ENCODE measurements at places on chromosomes 5 and 9.

GRCh38 chr9:121185178-121185745 is 16.4 kb downstream of the RAB14 start:
- DNase-seq: no peak

- DNase-seq: no peak
Observed at GRCh38 chr5:181149355-181149754, 2.0 kb downstream of the OR2V2 start.

GRCh38 chr9:70519912-70520724 is 105.7 kb upstream of the KLF9 start:
- no peak for DNase-seq

DNA sequence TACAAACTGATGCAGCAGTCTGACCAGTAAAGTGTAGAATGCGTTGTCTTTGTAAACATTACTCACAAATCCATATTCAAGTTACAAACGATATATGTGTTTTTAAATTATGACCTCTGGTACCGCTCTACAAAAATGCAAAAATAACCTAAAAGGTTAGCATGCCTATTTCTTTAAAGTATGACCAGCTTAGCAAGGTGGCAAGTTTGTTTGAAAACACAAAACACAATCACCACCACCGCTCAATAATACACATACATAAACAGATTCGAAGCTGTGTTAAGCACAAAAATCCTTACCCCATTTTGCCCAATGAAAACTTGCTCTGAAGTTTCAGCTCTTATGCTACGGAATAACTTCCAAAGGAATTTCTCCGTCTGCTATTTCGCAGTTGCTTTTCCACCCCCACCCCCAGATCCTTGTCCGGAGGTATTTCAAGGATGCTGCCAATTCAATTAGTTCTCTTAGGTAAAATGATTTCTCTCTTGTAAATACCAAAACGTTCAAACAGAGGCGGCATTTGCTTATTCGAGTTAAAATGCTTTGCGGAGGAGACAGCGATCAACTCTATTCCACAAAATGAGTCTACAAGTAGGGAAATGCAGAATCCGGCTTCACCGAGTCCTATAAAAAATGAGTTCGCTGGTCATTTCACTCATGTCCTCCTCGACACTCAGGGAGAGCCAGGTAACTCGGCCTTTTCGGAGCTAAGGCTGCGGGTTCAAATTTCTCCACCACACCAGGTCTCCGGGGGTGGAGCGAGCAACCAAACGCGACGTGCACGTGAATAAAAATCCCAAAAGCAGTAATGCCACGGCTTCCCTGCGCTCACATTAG is 1.2 kb downstream of the HOMER1 start:
- DNase-seq: no peak

GRCh38 chr9:120934281-120934680 is 7.7 kb upstream of the TRAF1 start:
- no peak for DNase-seq

DNA sequence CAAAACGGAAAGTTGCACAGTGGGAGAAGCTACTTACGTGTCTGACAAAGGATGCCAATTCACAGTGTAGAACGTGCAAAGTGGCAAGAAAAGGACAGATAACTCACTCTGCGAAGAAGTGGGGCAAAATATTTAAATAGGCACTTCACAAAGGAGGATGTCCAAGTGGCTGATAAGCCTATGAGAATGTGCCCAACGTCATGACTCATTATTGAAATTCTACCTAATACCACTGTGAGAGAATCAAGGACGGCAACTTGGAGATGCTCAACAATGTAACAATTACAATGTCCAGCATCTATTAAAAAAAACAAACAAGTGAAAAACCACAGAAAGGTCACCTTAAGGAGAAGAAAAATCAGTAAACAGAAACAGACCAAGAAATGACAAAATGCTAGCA is 59.0 kb downstream of the NACC2 start:
- no peak for DNase-seq

DNA sequence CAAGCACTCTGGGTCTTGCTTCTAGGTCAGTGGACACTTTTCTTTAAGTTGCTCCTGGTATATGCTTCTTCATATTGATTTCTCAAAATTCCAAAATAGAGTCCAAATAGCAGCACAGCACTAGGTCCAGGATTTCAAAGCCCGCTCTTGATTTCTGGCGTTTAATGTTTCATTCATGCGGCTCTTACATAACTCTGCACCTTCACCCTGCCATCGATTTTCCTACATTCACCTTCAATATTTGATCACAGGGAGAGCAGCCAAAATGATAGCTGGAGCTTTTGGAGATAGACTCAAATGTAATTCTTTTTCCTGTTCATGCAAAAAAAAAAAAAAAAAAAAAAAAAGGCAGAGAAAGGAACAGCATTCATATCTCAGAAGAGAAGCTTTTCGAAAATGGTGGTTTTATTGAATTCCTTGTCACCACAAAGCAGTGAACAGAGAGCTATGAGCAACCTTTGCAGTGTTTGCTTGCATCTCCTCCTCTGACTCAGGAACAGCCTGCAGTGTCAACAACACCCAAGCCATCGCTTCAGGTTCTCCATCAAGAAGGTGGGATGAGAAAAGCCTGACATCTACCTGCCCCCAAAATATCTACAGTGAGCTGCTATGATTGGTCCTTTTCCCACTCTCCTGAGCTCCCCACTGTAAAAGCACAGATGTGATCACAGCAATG is 97.8 kb downstream of the MED10 start:
- DNase-seq: no peak

- DNase-seq: no peak
Observed at GRCh38 chr5:59293700-59294099, 599.8 kb downstream of the PDE4D start.

DNA sequence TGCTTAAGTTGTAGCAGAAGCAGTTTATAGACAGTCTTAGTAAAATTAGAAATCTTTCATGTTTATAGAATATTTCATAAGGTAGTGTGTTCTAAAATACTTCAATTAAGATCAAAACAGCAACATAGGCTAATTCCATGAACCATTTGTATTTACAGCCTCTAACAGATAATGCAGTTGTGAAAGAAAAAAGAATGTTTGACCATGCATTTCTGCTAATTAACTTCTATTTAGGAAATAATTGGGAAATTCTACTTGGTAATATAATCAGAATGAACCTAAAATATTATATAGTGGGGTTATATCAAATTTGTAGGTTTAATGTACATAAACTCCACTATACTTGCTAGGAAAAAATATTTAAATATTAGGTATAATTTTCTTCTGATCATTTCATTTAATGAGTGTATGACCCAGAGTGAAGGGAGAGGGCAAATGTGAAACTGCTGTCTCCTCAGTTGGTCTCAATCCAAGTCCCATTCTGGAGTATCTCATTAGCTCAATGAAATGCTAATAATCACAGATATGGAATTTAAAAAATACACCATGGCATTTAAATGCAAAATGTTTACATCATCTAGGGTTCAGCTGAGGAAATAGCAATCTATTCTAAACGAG is 34.9 kb downstream of the ALDH1A1 start:
- DNase-seq: no peak

- no peak for DNase-seq
Observed at GRCh38 chr5:177524539-177524900, 7.8 kb upstream of the DDX41 start.

GRCh38 chr9:75548871-75549270 is 341.6 kb upstream of the PCSK5 start:
- no peak for DNase-seq

DNA sequence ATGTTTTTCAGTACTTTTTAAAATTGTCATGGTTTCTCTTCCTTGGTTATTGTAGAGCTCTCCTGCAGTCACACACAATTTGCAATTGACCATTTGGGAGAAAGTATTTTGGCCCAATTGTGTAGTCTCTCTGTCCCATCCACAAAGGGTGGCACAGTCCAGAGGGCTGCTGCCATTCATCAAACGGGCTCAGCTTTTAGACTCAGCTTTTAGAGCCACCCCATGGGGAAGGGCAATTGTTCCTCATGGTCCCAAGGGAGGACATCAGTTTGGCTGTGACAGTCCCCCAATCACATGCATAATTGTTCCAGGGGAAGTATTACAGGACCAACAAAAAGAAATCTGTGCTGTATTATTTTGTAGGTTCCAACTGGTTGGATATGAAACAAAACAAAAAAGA is 207.6 kb downstream of the ZNF462 start:
- no peak for DNase-seq

GRCh38 chr5:52770287-52770939 is 17.3 kb upstream of the ITGA1 start:
- DNase-seq: no peak

- peak; percentile 41 for DNase-seq
Observed at GRCh38 chr5:98713027-98713426, 60.4 kb upstream of the RGMB start.

GRCh38 chr5:17665836-17666235 is 31.6 kb downstream of the TAF11L14 start:
- no peak for DNase-seq

GRCh38 chr5:172567843-172568242 is 73.2 kb upstream of the NEURL1B start:
- no peak for DNase-seq

- no peak for DNase-seq
Observed at GRCh38 chr5:131654776-131655175, 19.7 kb upstream of the RAPGEF6 start.
